ENCODE measurements at places on chromosomes 13 and 19.

GRCh38 chr13:50631041-50631440, 212.5 kb downstream of the DLEU7 start:
- no peak for DNase-seq

DNA sequence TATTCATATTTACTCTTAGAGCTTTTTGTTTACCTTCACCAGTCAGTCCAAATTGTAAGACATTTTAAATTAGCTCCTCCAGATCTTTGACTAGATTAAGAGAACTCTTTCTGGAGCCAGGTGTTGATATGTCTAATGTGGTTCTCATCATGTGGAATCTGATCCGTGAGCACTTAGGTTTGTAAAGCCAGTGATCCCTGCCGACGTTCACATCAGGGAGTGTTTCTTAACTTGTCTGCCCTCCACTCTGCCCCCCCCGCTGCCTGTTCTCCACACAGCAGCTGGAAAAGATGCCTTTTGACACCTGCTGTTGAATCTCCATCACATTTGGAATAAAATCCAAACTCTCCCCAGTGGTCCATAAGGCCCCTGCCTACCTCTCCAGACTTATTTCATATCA, 17.7 kb downstream of the METTL21C start:
- no peak for DNase-seq

DNA sequence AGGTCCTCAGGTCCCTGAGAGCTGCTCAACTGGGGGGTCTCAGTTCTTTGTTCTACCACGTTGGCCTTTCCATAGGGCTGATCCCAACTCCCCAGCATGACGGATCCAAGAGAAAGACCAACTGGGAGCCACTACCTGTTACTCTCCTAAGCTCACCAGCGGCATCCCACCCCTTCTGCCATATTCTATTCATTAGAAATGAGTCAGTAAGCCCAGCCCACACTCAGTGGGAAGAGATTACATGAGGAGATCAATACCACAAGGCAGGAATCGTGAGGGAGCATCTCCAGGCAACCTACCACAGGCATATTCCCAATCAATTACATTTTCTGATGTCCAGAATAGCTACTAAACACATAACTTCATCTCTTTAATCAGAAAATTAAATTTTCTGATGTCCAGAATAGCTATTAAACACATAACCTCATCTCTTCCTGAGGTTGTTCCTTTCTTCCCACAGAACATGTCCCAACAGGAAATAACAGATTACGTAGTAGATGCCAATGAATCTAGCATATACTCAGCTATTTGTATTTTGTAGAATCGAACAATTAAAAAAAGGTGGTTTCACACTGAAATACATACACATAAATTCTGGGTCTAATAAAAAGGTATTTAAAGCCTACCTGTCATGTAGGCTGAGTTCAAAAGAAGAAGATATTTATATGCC, 708.1 kb upstream of the ARGLU1 start:
- no peak for DNase-seq

GRCh38 chr13:97627566-97627965, 193.6 kb downstream of the RAP2A start:
- DNase-seq: no peak

DNA sequence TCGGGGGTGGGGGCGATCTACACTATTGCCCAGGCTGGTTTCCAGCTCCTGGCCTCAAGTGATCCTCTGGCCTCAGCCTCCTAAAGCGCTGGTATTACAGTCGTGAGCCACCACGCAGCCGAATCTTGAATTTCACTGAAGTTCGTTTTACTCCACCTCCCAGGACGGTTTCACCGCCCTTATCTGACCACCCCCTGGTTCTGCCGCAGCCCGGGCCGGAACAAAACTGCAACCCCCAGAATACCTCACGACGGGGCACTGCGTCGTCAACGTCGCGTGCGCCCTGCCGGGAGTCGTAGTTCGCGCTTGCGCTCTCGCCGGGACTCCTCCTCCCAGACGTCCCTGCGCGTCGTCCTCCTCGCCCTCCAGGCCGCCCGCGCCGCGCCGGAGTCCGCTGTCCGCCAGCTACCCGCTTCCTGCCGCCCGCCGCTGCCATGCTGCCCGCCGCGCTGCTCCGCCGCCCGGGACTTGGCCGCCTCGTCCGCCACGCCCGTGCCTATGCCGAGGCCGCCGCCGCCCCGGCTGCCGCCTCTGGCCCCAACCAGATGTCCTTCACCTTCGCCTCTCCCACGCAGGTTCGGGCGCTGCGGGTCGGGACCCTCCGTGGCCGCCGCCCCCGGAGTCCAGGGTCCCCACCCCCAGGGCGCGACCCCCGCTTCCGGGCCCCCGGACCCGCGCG, at the start of gene ATP5F1D:
Gene ATP5F1D, plus strand, starts transcription at position 335 of the 679 bp plus-strand sequence. Its CDS starts 100 bp downstream, at position 435.
- peak; percentile 84 for DNase-seq

GRCh38 chr13:24233351-24233901, 72.9 kb downstream of the SPATA13 start:
- no peak for DNase-seq

GRCh38 chr13:40933508-40934204, 85.5 kb downstream of the ELF1 start:
- DNase-seq: no peak

GRCh38 chr13:99086267-99087097, 108.6 kb upstream of the DOCK9 start:
- peak; percentile 64 for DNase-seq

- no peak for DNase-seq
These were observed 24.2 kb downstream of the BTBD2 start for GRCh38 chr19:1991018-1991913.

DNA sequence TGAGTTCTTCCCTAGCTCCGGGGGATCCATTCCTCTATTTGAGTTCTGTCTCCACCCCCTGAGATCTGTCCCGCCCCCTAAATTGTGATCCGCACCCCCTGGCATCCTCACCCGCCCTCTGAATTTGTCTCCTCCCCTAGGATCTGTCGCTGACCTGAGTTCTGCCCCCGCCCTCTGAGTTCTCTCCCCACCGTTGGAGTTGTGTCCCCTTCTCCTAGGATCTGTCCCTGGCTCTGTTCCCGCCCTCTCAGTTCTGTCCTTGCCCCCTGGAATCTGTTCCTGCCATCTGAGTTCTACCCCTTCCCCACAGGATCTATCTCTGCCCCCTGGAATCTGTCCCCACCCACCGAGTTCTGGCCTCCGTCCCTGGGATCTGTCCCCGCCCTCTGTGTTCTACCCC, 1.0 kb upstream of the SLC17A7 start:
- DNase-seq: no peak
